ENCODE measurements at places on chromosomes 4 and X. TPM values are rescaled to one million over a fixed set of nuclear protein-coding genes. Genes with fewer than 3 reads are reported as not detected.

CHST7 gene
- total RNA-seq: 53.2 TPM

SPANXB1 gene
- total RNA-seq: not detected

PPP2R2C gene
- not detected for total RNA-seq

HPGD gene
- total RNA-seq: not detected

UGT2B15 gene
- total RNA-seq: not detected

PDLIM3 gene
- total RNA-seq: 58.5 TPM

TMEM255A gene
- not detected for total RNA-seq

ADGRG4 gene
- not detected for total RNA-seq

UGT2B7 gene
- total RNA-seq: not detected

SLC26A1 gene
- not detected for total RNA-seq
